Erythroblast (primary cell): ENCODE measurements at places on chromosomes 3 and 15.

- DNase-seq: no peak
Measured at GRCh38 chr3:51441282-51442030, 50.4 kb downstream of the RBM15B start.

- no peak for DNase-seq
Measured at GRCh38 chr15:93649691-93650235, 560.8 kb upstream of the RGMA start.

- no peak for DNase-seq
Measured at GRCh38 chr3:9428411-9428810, 31.0 kb downstream of the SETD5 start.

DNA sequence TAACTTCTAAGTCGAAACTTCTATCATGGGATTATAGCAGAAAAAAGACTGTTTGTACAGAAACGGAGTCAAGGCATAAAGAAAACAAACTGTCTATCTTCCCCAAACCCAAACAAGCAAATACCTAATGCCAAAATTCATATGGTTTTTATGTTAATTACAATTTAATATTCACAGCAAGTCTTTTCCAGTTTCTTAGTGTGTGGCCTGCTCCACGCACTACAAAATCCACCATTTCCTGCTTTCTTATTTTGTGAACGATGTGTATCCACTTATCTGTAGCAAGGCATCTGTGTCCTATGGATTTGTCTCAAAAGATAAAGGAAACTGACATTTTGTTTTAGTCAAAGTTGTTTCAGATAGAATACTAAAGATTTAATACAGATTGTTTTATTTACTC lies 588.0 kb upstream of the CCDC54 start:
- DNase-seq: no peak

DNA sequence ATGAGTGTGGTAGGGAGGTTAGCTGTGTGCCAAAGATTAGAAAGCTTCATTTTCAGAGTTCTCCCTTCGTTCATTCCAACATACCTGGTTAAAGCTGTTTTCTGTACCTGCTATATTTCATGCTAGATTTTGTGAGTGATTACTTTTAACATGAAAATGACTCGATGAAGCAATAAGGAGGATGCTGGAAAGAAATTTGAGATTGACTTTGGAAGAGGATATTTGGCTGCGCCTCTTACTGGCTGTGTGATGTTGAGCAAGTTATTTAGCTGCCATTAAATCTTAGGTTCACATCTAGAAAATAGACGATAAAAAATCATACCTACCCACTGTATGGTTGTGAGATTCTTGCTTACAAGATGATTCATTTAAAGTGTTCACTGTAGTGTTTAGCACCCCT lies 288.7 kb downstream of the ZIC4 start:
- no peak for DNase-seq

- DNase-seq: no peak
Measured at GRCh38 chr3:20218215-20218614, 32.2 kb upstream of the SGO1 start.

- no peak for DNase-seq
Measured at GRCh38 chr15:33516563-33516962, 205.8 kb downstream of the RYR3 start.

DNA sequence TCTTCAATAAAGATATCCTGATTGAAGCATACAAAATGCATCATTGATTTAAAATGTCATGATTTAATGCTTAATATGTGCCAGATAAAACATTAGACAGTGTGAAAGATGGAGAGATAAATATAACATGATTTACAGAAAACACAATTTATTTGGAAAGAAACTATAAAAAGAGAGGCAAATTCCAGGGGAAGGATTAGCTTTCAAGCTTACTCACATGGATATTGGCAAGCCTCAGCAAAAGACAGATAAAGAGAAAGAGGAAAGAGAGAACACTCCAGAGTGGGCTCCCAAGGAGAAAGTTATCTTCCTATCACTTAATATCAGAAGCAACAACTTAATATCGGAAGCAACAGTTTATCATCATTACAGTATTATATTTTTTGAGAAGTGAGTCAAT lies 1036.5 kb downstream of the SQOR start:
- DNase-seq: no peak

GRCh38 chr3:64042952-64043351 lies 19.7 kb upstream of the PSMD6 start:
- DNase-seq: no peak

GRCh38 chr15:61057830-61058529 lies 171.1 kb downstream of the RORA start:
- DNase-seq: no peak

DNA sequence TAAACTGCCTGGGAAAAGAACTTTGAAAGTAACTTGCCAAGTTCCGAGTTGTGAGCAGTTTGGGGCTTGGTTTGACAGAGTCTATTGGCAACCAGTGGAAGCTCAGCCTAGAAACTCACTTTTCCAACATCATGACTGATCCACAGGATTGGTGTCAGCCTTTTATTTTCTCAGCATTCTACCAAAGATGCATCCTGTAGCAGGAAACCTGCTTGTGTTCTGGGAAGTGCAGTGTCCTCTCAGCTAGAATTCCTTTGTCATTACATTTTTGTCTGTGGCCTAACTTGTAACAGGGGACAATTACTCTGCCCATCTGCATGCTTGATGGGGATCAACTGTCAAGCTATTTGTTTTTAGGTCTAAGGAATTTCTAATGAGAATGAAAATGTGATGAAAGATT lies 116.7 kb upstream of the LMOD3 start:
- no peak for DNase-seq

DNA sequence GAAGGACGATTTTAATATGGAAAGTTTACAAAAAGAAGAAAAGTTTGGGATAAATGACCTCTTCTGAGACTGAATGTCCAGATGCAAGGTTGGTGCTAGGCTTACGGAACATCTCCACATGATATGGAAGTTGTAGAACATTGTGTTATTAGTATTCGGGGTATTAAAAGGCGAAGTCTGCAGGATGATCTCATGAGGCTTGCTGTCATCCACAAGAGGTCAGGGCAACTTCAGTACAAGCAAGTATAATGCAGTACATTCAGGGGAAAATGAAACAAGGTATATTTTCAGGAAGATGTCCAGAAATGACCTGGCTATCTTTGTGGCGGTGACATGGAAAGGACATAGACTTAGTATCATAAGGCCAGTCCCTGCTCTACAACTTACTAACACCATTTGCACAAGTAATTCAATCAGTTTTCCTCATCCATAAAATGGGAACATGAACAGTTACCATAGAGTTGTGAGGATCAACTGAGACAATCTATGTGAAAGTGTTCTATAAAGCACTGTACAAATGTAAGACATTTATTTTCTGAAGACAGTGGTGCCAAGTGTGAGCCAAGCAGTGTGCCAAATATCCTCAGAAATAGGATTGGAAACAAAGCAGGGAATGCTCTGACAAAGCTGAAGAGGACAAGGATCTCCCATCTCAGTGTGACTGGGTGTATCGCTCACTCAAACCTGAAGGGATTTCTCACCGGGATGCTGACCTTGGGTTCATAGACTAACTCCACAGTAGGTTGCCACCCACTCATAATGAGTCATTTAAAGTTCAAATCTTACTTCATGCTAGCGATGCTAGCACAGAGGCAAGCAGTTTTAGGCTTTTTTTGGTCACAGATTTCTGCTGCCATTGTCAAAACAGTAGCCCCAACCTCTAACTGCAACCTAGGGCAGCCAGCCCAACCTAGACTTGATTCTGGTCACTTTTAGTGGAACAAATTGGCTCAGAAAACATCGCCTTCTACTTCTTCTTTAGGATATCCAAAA lies 118.3 kb downstream of the TIGIT start:
- DNase-seq: no peak
